ENCODE measurements at places on chromosomes 1 and 21. TPM values are rescaled to one million over a fixed set of nuclear protein-coding genes. Genes with fewer than 3 reads are reported as not detected.

Gene VTCN1
- 0.06 TPM for total RNA-seq

Gene LGR6
- total RNA-seq: 0.90 TPM

Gene MYBPH
- total RNA-seq: not detected

Gene ANXA9
- 1.2 TPM for total RNA-seq

Gene NSL1
- total RNA-seq: 28.5 TPM

Gene SPRR4
- not detected for total RNA-seq

Gene IGSF21
- total RNA-seq: not detected

Gene CLDN14
- total RNA-seq: 0.07 TPM

Gene AADACL3
- not detected for total RNA-seq

Gene ACTN2
- total RNA-seq: not detected

Gene MSH4
- total RNA-seq: 0.02 TPM

Gene TTC24
- total RNA-seq: not detected

Gene SPTA1
- not detected for total RNA-seq

Gene TMEM200B
- 0.05 TPM for total RNA-seq

Gene TSPAN2
- total RNA-seq: 0.69 TPM

Gene TMEM51
- total RNA-seq: 26.4 TPM

Gene C1QB
- not detected for total RNA-seq
